ENCODE measurements at places on chromosomes 1 and 21. TPM values are rescaled to one million over a fixed set of nuclear protein-coding genes. Genes with fewer than 3 reads are reported as not detected.
A peak's percentile ranks its signal among the peaks of the same experiment; 100 is the strongest.

GRCh38 chr1:58994664-58995063, 210.8 kb upstream of the JUN start:
- no peaks in the 10 kb centered on the region for H3K36me3 ChIP-seq
- DNase-seq: no peak
- H3K4me3 ChIP-seq: no peak overlapping the region
- H3K4me1 ChIP-seq: no peaks in the 10 kb centered on the region
- H3K27me3 ChIP-seq: no peaks in the 10 kb centered on the region
- H3K27ac ChIP-seq: no peak overlapping the region

LDLRAD1 gene
- total RNA-seq: not detected

- no peaks in the 10 kb centered on the region for H3K36me3 ChIP-seq
- DNase-seq: peak; percentile 91
- H3K4me3 ChIP-seq: peak overlapping the region; percentile 82
- H3K27ac ChIP-seq: peak overlapping the region; percentile 94
- peaks cover 52% of the 10 kb centered on the region for H3K4me1 ChIP-seq
- H3K27me3 ChIP-seq: no peaks in the 10 kb centered on the region
These were observed 583 bp downstream of the MEF2D start for GRCh38 chr1:156499842-156500542.

DNA sequence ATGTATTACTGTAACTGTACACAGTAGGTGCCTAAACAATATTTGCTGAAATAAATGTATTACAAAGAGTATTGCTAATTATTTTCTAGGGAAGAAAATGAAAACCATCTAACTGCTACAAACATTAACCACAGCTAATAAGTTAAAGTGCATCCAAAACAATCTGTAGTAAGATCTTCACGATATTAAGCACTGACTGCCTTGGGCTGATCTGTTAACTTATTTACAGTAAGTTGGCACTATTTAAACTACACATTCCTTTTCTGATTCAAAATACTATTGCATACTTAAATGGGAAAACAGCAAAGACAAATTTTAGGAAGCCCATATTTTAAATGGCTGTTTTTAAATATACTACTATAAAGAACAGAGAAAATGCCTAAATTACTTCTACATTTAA, 4.5 kb downstream of the EYA3 start:
- H3K36me3 ChIP-seq: no peaks in the 10 kb centered on the region
- H3K4me1 ChIP-seq: no peaks in the 10 kb centered on the region
- no peak overlapping the region for H3K27ac ChIP-seq
- H3K4me3 ChIP-seq: peak overlapping the region; percentile 6
- peak; percentile 49 for DNase-seq

CD1E gene
- 3.5 TPM for total RNA-seq

COL6A2 gene
- total RNA-seq: 174 TPM

DENND2C gene
- total RNA-seq: 2.5 TPM

C8B gene
- total RNA-seq: not detected

DNA sequence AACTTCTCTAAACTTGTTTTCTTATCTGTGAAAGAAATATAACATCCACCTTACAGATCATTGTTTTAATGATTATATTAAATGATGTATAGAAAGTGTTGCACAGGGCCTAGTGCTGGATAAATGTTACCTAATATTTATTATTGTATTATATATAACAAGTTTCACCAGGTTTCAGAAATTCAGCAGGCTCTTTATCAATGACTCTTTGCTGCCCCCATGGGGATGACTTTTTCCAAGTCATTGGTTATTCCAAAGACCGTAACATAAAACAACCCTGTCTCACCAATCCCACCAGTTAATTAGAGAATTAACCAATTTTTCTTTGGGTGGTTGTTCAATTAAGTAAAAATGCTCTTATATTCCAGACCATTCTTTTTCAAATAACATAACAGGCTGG, 7.3 kb upstream of the DEDD start:
- no peaks in the 10 kb centered on the region for H3K27me3 ChIP-seq
- no peaks in the 10 kb centered on the region for H3K36me3 ChIP-seq
- H3K27ac ChIP-seq: no peak overlapping the region
- no peak overlapping the region for H3K4me3 ChIP-seq
- no peaks in the 10 kb centered on the region for H3K4me1 ChIP-seq

- H3K27ac ChIP-seq: no peak overlapping the region
- no peaks in the 10 kb centered on the region for H3K4me1 ChIP-seq
- H3K27me3 ChIP-seq: no peaks in the 10 kb centered on the region
- no peak overlapping the region for H3K4me3 ChIP-seq
- DNase-seq: no peak
- no peaks in the 10 kb centered on the region for H3K36me3 ChIP-seq
These were observed 105.9 kb downstream of the KCNK2 start for GRCh38 chr1:215188302-215188950.

- no peaks in the 10 kb centered on the region for H3K4me1 ChIP-seq
- no peaks in the 10 kb centered on the region for H3K36me3 ChIP-seq
- no peaks in the 10 kb centered on the region for H3K27me3 ChIP-seq
- no peak overlapping the region for H3K27ac ChIP-seq
These were observed 333.9 kb downstream of the SRGAP2C start for GRCh38 chr1:121518726-121519041.

GRCh38 chr21:42970946-42971653, 3.3 kb upstream of the PKNOX1 start:
- no peak overlapping the region for H3K27ac ChIP-seq
- no peaks in the 10 kb centered on the region for H3K4me1 ChIP-seq
- no peaks in the 10 kb centered on the region for H3K36me3 ChIP-seq
- no peak for DNase-seq
- no peaks in the 10 kb centered on the region for H3K27me3 ChIP-seq

GRCh38 chr21:36910581-36911307, 55.7 kb downstream of the HLCS start:
- H3K4me3 ChIP-seq: no peak overlapping the region
- no peaks in the 10 kb centered on the region for H3K27me3 ChIP-seq
- no peak for DNase-seq
- no peaks in the 10 kb centered on the region for H3K36me3 ChIP-seq

GRCh38 chr21:38468989-38469388, 29.3 kb downstream of the ERG start:
- DNase-seq: no peak
- peaks cover 2% of the 10 kb centered on the region for H3K4me1 ChIP-seq
- H3K4me3 ChIP-seq: no peak overlapping the region
- H3K27me3 ChIP-seq: no peaks in the 10 kb centered on the region
- H3K36me3 ChIP-seq: no peaks in the 10 kb centered on the region

DNA sequence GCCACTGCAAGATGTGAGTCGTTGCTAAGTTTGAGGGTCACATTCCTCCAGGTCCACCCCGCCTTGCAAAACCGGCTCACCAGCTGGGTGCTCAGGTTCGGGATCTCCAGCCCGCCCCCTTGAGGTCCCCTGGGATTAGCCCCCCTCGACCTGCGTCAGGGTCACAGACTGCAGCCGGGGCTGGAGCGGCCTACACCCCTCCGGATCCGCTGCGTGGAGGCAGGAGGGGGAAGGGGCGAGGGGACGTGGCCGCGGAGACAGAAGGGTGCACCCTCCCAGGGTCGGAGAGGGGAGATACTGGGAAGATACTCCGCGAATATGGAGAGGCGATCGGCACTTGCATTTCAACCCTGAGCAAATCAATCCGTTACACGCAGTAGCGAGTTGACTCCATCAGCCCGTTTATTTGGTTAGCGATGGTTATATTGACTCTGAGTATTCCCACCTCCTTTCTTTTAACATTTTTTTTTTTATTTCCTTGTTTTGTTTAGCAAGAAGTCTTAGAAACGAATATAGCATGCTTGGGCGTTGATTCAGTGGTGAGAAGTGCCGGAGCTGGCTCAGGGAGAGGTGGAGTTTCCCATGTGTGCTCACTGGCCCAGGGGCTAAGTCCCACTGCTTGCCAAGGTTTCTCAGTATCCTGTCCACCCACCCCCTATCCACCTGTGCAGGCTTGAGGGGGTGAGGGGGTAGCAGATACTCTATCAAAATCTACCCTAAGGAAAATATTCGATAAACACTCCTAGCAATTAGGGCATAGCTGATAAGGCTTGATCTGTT, 997 bp downstream of the IFNAR2 start:
- H3K36me3 ChIP-seq: no peaks in the 10 kb centered on the region
- H3K4me1 ChIP-seq: peaks cover 7% of the 10 kb centered on the region
- H3K27me3 ChIP-seq: no peaks in the 10 kb centered on the region
- H3K27ac ChIP-seq: peak overlapping the region; percentile 92
- DNase-seq: peak; percentile 48

DNA sequence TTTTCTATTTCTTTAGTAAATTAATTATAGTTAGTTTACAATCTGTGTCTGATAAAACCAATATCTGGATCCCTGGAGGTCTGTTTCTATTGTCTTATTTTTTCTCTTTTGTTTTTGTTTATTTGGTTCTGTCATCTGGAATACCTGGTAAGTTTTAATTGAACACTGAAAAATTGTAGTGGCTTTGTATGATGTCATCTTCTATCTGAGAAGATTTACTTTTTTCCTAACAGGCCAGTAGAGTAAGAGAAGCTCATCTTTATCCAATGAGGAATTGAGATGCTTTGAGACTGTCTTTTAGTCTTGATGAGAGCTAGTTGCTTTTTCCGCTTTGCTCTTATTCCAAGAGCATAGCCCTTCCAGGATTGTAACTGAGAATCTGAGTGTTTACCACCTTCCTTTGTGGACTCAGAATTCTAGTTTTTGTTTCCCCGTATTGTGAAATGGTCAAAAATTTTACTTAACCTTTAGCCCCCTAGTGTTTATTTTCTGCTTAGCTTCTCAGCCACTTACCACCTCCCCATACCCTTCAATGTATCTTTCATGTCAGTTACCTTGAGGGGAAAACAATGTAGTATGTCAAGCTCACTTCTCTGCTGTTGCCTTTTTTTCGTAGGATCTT, 25.0 kb downstream of the PTGFRN start:
- no peaks in the 10 kb centered on the region for H3K36me3 ChIP-seq
- H3K27ac ChIP-seq: no peak overlapping the region
- no peaks in the 10 kb centered on the region for H3K4me1 ChIP-seq
- no peak overlapping the region for H3K4me3 ChIP-seq
- H3K27me3 ChIP-seq: no peaks in the 10 kb centered on the region

DNA sequence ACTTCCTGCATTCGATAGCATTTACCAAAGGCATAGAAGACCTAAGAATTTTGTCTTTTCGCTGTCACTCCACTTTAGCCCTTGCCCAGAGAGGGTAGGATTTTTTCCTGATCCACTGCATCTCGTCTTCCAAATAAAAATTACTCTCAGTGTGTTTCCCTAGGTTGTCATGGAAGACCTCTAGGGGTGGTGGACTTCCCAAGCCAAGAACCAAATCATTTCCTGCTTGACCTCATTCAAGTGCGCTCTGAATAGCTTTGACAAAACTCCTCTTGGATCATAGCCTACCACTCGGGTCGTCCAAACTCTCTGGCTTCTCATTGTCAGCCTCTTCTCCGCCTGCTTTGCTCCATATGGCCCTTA, 431 bp upstream of the C1orf52 start:
- DNase-seq: no peak
- peak overlapping the region; percentile 66 for H3K27ac ChIP-seq
- H3K27me3 ChIP-seq: no peaks in the 10 kb centered on the region

GRCh38 chr1:230326971-230327891, 98.9 kb downstream of the PGBD5 start:
- H3K36me3 ChIP-seq: no peaks in the 10 kb centered on the region
- DNase-seq: no peak
- no peak overlapping the region for H3K27ac ChIP-seq

GRCh38 chr21:45997495-45998275, 16.1 kb downstream of the COL6A1 start:
- DNase-seq: no peak
- no peaks in the 10 kb centered on the region for H3K4me1 ChIP-seq
- no peaks in the 10 kb centered on the region for H3K27me3 ChIP-seq
- no peak overlapping the region for H3K4me3 ChIP-seq
- no peak overlapping the region for H3K27ac ChIP-seq

FYB2 gene
- 5.5 TPM for total RNA-seq

GRCh38 chr1:182147136-182147820, 85.8 kb upstream of the ZNF648 start:
- H3K27ac ChIP-seq: no peak overlapping the region
- no peak overlapping the region for H3K4me3 ChIP-seq
- no peaks in the 10 kb centered on the region for H3K27me3 ChIP-seq
- H3K4me1 ChIP-seq: peaks cover 22% of the 10 kb centered on the region
- no peak for DNase-seq

GRCh38 chr1:34982820-34983376, 2.2 kb downstream of the TMEM35B start:
- H3K4me1 ChIP-seq: peaks cover 4% of the 10 kb centered on the region
- no peak for DNase-seq
- peaks cover 2% of the 10 kb centered on the region for H3K36me3 ChIP-seq
- H3K27me3 ChIP-seq: no peaks in the 10 kb centered on the region

GRCh38 chr21:46215436-46216131, 13.0 kb downstream of the LSS start:
- H3K36me3 ChIP-seq: no peaks in the 10 kb centered on the region
- no peaks in the 10 kb centered on the region for H3K4me1 ChIP-seq
- no peak overlapping the region for H3K4me3 ChIP-seq
- no peak overlapping the region for H3K27ac ChIP-seq
- no peaks in the 10 kb centered on the region for H3K27me3 ChIP-seq
- DNase-seq: no peak

Measured in kidney (tissue), 22 donors.